ENCODE measurements at places on chromosomes 11 and 22. TPM values are rescaled to one million over a fixed set of nuclear protein-coding genes. Genes with fewer than 3 reads are reported as not detected.

Gene ZP1
- 0.14 TPM for total RNA-seq

Gene LIF
- 82.9 TPM for total RNA-seq

Gene SEPTIN3
- total RNA-seq = 0.14 TPM

Gene CSF2RB
- 0.14 TPM for total RNA-seq
